Activated CD8-positive, alpha-beta memory T cell treated with anti-CD3 and anti-CD28 coated beads for 1 hour (primary cell): ENCODE measurements at places on chromosomes 13 and 19.

- DNase-seq, result no peak
These were observed 5.1 kb downstream of the S1PR2 start for GRCh38 chr19:10226021-10226375.

DNA sequence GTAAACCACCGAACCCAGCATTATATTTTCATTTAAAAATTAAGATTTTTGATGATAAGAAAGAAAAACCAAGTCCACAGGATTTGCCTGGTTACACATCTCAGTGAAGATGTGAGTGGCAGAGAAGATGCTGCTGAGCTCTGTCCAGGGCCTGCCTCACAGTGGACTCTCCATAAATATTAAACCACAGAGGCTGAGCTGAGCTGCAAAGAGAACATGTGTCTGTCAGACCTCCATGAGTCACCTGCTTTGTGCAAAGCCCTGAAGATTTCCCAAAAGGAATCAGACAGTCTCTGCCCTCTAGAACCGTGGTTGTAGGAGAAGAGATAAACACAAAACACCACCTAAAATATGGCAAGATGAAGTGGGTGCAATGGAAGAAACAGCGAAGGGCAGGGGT is 127.2 kb upstream of the TSC22D1 start:
- DNase-seq, result no peak

- DNase-seq, result no peak
These were observed 53.9 kb downstream of the OR10H4 start for GRCh38 chr19:16002406-16003384.

GRCh38 chr13:75079226-75079625 is 402.7 kb downstream of the TBC1D4 start:
- no peak for DNase-seq

DNA sequence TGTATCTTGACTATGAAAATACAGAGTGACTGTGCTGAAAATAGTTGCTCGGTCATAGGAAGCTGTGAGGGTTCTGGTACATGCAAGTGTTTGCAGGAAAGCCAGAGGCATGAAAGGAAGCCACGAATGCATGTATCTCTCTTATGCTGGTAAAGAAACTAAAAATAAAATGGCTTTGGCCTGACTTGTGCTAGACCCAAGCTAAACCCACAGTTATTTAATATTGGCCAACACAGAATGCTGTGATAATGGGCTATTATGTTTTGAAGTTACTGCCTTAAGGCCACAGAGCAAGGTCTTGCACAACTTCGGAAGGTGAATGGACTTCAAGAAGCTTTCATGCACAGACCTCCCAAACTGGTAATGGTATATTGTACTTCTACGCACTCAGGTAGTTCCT is 518.2 kb upstream of the HTR2A start:
- DNase-seq, result no peak

- no peak for DNase-seq
These were observed 245.9 kb downstream of the PCDH9 start for GRCh38 chr13:66984241-66984640.

GRCh38 chr19:46976845-46977320 is 42.8 kb upstream of the NPAS1 start:
- no peak for DNase-seq

GRCh38 chr19:33734913-33735312 is 61.8 kb upstream of the KCTD15 start:
- DNase-seq, result no peak

DNA sequence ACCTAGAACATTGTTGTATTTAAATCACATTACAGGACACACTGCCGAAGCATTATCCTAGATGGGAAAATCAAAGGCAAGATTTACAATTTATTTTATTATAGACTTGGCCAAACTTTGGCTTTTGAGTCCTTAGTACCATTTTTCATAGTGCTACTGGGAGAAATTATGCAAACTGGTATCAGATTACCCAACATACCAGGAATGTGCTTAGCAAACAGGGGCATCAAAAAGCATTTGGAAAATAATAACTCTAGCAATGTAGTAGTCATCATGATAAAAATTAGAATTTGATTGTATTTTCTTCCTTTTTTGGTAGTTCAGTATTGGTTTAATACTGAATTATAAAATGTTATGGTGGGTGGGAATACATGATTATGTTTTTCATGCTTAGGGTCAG is 34.0 kb downstream of the GPC6 start:
- no peak for DNase-seq
